ENCODE measurements at places on chromosomes 16 and 17.

DNA sequence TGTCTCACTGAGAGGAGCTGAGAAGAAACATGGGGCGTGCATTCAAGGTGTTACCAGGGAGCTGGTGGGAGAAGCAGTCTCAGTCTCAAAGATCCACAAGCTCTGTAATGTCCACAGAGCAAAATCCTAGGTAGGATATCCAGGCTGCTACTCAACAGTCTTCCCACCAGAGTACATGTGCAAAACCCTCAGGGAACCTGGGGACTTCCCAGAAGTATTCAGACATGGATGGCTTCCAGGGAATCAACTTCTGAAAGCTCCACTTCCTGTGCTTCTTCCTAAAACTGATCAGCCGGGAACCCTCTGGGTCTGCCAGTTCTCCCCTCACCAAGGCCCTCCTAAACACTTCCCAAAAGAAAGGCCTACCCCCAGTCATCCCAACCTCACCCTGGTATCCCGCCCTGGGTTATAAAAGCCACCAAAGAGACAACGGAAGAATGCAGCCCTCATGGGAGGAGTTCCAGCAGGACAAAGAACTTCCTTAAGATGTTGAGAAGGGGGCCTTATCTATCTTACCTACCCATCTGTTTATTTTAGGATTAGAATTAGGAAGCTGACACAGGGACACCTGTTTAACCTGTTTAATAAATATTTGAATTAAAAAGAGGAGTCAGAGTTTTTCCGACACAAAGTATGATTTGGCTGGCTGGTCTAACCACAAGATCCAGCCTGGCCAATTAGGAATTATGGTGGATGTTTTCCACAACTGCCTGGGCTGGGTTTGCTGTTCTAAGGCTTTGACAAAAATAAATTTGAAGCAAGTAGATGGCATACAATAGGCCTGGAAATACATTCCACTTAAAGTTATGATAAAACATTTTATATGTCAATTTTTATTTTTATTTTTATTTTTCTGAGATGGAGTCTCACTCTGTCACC is 37.0 kb downstream of the CUEDC1 start:
- no peak for DNase-seq

- no peak for DNase-seq
Observed at GRCh38 chr16:2029350-2029749, 2.6 kb downstream of the NHERF2 start.

DNA sequence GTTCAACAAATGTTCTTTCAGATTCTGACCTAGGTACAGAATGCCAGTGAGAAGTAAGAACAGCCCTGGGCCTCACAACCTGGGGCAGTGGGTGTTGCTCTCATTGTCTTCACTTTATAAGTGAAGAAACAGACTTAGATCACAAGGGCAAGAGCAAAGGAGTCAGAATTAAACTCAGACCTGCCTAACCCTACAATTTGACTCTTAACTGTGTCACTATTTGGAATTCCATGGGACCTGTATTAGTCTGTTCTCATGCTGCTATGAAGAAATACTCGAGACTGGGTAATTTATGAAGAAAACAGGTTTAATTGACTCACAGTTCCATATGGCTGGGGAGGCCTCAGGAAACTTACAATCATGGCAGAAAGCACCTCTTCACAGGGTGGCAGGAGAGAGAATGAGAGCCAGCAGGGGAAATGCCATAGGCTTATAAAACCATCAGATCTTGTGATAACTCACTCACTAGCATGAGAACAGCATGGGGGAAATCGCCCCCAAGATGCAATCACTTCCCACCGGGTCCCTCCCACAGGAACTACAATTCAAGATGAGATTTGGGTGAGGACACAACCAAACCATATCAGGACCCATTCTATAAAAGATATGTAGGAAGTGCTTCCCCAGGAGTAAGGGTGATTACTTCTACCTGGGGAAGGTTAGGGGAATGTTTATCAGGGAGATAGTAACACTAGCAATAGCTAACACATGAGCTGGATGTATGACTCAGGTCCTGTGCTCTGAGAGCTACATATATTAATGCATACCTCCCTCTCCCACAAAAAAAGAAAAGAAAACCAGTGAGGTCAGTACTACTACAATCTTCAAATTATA is 270.1 kb downstream of the SOX9 start:
- DNase-seq, result no peak

GRCh38 chr16:66332634-66333610 is 33.6 kb upstream of the CDH5 start:
- DNase-seq, result no peak
